Mammary epithelial cell (primary cell): ENCODE measurements at places on chromosomes 13 and 19. TPM values are rescaled to one million over a fixed set of nuclear protein-coding genes. Genes with fewer than 3 reads are reported as not detected.
A peak's percentile ranks its signal among the peaks of the same experiment; 100 is the strongest.

- no peak for DNase-seq
Observed at GRCh38 chr13:88339271-88339741, 668.1 kb downstream of the SLITRK5 start.

DNA sequence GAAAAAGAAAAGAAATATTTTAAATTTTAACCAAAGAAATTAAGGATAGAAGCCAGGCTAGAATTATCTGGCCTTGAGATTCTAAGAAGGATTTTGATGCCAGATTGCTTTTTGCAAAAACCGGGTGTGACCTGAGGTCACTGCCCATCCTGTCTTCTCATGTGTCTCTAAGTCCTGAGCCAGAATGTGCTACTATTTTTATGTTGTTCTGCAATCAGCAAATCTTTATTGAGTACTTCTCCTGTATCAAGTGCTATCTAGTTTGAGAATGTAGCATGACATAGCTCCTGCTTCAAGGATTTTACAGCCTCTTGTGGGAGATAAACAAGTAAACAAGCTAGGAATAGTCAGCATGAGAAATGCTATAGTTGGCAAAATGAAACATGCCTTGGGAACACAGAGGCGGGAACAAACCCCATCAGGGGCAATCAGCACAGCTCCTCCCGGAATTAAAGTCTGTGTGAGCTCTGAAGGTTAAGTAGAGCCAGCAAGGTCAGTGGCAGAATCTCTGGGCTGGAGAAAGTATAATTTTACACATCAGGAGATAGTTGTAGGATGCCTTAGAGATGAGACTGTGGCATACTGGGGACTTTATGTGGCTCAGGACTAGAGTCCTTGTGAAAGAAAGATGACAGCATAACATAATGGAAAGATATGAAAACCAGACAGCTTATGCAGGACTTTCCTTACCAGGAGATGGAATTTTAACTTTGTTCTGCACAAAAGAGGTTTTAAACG lies 899.5 kb upstream of the SLC10A2 start:
- DNase-seq, result no peak

F2RL3 gene
- total RNA-seq, result 1.0 TPM

SRRM5 gene
- not detected for total RNA-seq

ELSPBP1 gene
- not detected in 2 replicates for total RNA-seq

DNA sequence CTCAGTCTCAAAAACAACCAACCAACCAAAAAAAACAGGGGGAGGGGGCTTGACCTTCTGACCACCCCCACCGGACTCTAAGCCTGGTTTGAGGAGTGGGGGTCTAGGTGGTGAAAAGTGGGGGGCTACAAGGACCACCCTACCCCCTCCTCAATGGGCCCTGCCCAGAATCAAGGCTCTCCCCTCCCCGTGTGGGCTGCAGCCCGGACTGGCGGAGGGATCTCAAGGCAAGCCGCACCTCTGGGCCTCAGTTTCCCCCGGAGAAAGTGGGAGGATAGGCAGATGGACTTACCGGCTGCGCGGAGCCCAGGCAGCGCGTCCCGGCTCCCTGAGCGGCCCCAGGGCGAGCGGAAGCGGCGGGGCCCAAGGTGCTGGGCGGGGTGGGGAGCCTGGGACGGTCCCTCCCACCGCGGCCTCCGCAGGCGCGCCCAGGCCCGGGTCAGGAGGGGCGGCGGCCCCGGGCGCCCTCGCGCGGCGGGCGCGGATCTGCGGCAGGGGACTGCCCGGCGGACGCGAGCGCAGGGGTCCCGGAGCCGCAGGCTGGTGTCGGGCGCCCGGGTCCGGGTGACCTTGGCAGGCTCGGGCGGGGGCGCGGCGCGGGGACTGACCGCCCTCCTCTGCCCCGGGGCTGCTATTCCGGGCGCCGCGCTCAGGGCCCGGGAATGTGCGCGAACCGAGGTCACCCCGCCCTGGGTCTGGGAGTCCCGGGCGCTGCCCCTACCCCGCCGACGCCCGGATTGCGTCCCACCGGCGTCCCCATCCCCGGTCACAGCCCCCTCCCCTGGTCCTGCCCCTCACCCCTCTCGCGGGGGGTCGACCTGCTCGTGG lies at the start of gene ADAMTSL5:
ADAMTSL5 (minus strand) TSS at position 349 of the 828 bp plus-strand sequence. CDS start 2,076 bp downstream, outside the sequence.
- DNase-seq, result peak; percentile 76

GRCh38 chr19:28705008-28705407 lies 507.9 kb downstream of the UQCRFS1 start:
- DNase-seq, result peak; percentile 83

ZNF470 gene
- total RNA-seq, result 4.9 and 5.8 TPM in 2 replicates

GRCh38 chr13:31236211-31236786 lies 36.5 kb downstream of the B3GLCT start:
- peak; percentile 14 for DNase-seq

GRCh38 chr13:75256922-75257321 lies 225.0 kb downstream of the TBC1D4 start:
- peak; percentile 77 for DNase-seq

- DNase-seq, result no peak
Observed at GRCh38 chr19:46739290-46739771, 6.5 kb upstream of the FKRP start.

- no peak for DNase-seq
Observed at GRCh38 chr13:97246596-97247158, 24.5 kb downstream of the MBNL2 start.

RGS9BP gene
- total RNA-seq, result 0.14 and 0.51 TPM in 2 replicates

TMEM38A gene
- 2.9 and 3.5 TPM in 2 replicates for total RNA-seq

DNA sequence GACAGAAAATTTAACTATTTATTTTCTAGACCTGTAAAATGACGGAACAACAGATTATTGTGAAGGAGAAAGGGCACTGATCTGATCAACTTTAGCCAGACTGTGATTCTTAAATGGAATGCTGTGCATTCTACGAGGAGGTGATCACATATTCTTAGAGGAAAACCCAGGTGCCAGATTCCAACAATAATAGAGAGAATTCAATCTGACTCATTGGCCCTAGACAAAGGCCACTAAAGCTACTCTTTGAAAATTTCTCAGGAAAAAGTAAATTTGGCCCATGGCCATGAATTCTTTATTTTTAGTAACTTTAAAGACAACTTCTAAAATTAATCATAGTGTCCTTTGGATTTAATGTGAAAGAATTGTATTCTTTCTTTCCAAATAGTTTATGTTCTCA lies 58.6 kb upstream of the POSTN start:
- peak; percentile 52 for DNase-seq

DNA sequence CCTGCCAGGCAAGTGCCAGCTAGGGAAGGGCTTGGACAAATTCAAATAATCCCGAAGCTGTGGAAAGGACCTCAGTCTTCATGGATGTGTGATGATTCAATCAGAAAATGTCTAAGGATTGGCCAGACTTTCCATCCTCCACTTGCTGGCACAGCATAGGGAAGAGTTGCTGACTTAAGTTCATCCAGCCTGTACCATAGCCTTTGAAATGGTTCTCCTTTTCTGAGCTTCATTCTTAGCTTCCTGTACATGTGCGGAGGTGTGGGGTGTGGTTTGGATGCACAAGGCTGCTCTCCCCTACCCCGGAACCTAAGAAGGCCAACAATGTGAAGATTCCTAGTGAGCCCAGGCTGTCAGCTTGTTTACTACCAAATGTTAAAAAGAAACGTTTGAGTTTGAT lies 959 bp upstream of the IGFL3 start:
- no peak for DNase-seq

STXBP2 gene
- 34.3 TPM for total RNA-seq

DNA sequence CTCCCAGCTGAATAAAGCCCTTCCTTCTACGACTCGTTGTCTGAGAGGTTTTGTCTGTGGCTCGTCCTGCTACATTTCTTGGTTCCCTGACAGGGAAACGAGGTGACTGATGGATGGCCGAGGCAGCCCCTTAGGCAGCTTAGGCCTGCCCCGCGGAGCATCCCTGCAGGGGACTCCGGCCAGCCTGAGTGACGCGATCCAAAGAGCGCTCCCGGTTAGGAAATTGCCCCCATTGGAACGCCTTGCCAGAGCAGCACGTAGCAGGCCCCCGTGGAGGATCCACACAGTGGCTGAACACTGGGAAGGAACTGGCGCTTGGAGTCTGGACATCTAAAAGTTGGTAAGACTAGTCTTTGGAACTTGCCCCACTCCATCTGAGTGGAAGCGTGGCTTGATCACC lies 296.8 kb upstream of the SGCG start:
- no peak for DNase-seq

GRCh38 chr19:18020212-18021085 lies 12.5 kb downstream of the ARRDC2 start:
- DNase-seq, result no peak

DNA sequence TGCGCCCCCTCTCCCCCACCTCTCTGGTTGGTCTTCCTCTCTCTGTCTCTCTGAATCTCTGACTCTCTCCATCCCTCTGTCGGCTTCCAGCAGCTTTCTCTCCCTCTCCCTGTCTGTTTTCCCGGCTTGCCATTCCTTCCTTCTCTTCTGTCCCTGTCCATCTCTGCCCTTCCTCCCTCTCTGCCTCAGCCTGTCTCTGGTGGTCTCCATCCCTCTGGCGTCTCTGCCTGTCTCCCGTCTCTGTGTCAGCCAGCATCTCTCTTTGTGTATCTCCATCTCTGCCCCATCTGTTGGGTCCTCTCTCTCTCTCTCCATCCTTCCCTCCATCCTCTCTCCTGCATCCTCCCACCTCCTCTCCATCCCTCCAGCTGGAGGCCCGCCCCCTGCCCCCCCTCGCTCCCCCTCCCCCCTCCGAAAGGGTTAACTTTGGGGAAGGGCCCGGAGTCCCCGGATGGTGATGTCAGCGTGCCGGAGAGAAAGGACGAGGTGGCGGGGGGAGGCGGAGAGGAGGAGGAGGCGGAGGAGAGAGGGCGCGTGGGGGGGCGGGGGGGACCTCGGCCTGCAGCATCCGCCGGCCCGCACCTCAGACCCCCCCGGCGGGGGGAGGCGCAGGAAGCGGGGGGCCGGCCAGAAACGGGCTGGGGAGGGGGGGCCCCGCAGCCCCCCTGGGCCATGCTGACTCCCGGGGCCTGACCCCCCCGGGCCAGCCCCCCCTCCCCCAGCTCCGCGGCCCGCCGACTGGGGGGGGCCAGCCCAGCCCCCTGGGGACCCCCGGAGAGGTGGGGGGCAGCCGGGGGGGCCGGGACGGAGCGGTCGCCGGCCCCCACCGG lies at the start of gene BRSK1:
BRSK1 (plus strand) TSS at position 450 of the 830 bp plus-strand sequence. CDS start 446 bp downstream, outside the sequence.
- no peak for DNase-seq

DNA sequence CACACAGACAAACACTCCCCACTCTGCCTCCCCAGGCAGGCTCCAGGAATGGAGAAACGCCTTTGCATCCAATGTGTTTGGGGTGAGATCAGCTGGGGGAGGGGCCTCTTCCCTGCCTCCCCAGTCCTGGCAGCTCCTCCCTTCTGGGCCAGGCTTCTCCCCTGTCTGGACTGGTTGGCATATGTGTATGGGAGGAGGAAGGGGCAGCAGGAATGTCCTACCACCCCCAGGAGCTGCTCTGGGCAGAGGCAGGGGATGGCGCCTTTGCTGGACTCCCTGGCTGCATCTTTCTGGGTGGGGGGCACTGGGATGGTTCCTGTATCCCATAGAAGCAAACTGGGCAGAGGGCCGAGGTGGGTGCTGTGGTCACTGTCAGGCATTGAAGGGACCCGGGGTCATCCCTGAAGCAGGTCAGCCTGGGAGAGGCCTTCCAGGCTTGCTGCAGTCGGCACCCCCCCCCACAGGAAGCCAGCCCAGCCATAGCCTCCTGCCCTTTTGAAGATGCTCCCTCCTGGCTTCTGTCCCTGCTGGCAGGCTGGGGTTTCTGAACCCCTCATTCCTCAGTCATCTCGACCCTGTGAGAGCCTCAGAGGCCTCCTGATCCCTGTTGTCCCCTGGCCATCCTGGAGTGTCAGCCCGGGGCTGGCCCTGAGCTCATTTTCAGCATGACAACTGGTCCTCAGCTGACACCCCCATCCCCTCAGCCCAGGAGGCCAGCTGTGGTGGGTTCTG lies 21.2 kb upstream of the SLC7A10 start:
- no peak for DNase-seq

- no peak for DNase-seq
Observed at GRCh38 chr13:49472186-49472585, 23.6 kb upstream of the PHF11 start.

GZMM gene
- total RNA-seq, result not detected

ZNF229 gene
- 16.8 TPM for total RNA-seq

CCDC194 gene
- total RNA-seq, result not detected

KASH5 gene
- total RNA-seq, result not detected in 2 replicates

- DNase-seq, result no peak
Observed at GRCh38 chr19:8208922-8209461, at the start of gene CERS4. CERS4 (plus strand) TSS chr19:8209370; CDS start chr19:8251077, 41,707 bp downstream.
